ENCODE measurements at places on chromosomes 4 and X.

DNA sequence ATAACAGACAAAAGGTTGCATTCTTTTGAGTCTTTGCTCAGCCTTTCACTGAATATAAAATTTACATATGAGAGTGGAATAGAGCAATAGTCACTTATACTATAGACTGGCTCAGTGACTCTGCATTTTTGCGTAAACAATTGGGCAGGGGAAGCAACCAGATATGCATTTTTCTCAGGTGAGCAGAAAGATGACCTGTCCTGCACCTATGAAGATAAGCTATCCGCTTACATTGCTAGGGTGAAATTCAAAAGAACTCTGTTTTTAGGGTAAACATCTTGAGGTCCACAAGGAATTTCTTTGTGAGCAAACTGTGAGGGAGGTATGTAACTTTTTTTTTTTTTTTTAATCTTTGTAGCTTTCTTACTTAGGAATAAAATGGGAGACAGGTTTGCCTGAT lies 602.4 kb upstream of the PRKX start:
- DNase-seq, result no peak

GRCh38 chr4:125398263-125399002 lies 83.7 kb downstream of the FAT4 start:
- no peak for DNase-seq

DNA sequence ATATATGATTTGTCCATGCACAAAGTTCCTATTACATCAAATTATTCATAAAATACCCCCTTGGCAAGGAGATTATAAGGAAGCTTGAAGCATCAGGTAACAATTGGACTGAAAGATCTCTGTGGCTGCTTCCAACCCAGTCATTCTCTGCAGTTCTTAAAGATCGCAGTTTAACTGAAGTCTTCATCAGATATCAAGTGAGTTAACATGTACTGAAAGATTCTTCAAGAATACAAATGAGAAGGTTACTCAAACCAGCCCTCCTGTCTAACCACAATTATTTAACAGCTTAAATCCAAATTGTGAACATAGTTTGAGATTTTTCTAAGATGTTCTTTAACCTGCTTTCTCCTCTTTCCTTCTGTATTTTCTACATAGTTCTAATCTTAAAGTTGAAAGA lies 56.1 kb downstream of the SLC10A7 start:
- no peak for DNase-seq

DNA sequence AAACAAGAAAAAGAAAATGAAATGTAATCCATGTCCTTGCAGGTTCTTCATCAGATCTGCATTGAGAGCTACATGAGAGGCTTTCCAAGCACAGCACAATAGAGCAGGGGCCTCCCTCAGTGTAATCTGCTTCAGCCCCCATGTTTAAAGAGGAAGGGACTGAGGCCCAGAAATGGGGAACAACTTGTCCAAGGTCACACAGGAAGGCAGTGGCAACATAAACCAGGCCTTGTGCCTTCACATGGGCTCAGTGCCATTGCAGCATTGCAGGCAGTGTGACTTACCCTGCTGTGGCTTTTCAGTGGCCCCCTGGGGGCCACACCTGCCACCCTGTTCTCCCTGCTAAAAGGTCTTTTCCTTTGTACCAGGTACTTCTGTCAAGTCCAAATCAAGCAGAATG lies 20.9 kb upstream of the CD99L2 start:
- DNase-seq, result no peak

DNA sequence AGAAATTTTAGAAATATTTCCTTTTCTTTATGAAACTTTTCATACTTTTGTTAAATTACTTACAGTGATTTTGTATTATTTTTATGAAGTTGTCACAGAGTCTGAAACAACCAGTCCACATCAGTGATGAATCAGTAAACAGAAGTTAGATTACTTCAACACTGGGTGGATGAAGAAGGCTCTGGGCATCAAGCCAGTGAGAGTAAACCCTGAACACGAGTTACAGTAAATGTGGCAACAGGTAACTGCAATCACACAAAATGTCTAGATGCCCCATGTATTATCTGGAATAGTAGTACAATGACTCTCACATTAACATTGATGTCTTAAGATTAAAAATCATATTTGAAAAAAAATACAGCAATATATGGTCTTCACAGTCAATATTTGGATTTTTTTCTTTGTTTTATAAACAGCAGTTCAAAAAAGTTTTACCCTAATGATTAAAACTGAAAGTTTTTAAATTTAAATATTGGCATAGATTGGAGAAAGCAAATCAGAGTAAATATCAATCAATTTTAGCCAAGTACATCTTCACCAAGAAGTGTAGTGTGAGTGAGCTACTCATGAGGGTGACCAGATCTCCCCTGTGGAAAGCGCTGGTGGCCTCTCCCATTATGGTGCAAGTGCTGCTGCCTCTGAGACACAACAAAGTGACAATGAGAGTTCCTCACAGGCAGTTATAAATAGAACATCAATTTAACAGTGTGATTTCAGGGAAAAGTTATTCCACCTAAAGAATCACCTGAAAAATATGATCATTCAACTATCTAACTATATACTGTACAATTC lies 63.2 kb upstream of the UGT2B7 start:
- DNase-seq, result no peak

DNA sequence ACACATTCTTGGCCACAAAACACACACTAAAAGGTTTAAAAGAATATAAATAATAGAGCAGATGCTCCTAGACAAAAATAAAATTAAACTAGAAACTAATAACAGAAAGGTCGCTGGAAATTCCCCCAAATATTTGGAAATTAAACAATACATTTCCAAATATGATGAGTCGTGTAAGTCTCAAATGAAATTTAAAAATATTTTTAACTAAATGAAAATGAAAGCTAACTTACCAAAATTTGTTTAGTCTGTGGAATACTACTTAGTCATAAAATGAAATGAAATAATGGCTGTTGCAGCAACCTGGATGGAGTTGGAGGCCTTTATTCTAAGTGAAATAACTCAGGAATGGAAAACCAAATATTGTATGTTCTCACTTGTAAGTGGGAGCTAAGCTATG lies 20.6 kb upstream of the GUCY1A1 start:
- DNase-seq, result no peak

GRCh38 chr4:96598465-96598864 lies 758.6 kb downstream of the PDHA2 start:
- DNase-seq, result no peak

DNA sequence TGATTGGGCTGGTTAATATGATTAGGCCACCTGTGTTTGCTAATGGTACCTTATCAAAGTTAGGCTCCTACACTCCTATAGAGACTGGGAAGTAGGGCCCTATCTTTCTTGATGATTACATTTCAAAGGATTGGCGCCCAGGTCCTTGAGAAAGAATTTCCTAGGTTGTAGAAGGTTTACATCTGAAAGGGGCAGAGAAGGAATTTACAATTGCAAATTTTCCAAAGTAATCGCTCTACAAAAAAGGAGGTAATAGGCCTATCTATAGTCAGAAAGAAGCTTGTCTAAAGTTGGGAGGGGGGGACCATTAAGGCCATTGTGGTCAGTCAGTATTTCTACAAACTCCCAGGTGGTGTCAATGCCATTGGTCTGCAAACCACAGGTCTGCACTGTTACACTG lies 638.4 kb downstream of the IL1RAPL1 start:
- no peak for DNase-seq

GRCh38 chr4:152691761-152692160 lies 12.0 kb upstream of the TMEM154 start:
- no peak for DNase-seq

- DNase-seq, result no peak
Measured at GRCh38 chrX:45187731-45188130, 12.9 kb downstream of the DIPK2B start.

GRCh38 chr4:164485136-164485535 lies 268.8 kb upstream of the SMIM31 start:
- DNase-seq, result no peak

DNA sequence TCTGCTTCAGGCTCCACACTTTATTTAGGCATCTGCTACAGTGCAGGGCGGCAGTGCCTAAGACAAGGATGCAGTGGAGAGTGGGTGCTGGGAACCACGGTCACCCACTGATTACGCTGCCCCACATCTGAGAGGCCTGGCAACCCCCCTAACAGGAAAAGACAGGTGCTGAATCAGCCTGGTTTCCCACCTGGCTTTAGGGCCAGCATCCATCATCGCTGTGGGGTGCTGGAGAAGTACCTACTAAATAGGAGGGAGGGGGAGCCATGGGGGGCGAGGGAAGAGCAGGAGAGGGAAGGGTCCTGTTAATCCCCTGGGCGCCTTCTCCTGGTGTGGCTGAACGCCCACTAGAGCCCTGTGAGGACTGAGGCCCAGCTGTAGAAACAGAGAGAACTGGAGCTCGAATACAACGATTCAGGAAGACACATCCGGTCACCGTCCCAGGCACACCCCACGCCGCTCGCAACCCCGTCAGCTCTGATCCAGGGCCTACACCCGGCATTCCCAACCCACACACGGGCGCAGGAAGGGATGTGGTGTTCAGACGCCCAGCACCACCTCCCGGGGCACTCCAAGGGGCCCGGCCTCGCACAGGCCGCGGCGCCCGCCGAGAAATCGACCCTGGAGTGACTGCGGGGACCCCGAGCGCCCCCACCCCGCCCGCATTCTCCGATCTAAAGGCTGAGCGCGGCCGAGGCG lies 554 bp downstream of the DCTD start:
- DNase-seq, result peak; percentile 91

DNA sequence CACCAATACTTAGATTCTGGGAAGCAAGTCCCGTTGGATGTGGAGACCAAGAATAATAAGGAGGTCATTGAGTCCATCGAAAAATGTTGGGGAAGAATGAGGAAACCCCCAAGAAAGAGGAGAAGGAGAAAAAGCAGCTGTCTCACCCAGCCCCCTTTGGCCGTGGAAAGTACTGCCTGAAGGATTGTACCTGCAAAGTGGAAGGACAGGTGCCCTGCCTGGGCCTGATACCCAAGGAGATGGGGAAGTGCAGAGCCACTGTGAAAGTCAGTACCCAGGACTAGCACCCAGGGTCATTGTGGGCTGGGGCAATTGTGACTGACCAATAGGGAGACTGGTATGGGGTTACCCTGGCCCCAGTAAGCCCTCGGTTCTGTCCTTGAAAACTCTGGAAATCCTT lies 13.8 kb upstream of the CFAP299 start:
- DNase-seq, result peak; percentile 47

DNA sequence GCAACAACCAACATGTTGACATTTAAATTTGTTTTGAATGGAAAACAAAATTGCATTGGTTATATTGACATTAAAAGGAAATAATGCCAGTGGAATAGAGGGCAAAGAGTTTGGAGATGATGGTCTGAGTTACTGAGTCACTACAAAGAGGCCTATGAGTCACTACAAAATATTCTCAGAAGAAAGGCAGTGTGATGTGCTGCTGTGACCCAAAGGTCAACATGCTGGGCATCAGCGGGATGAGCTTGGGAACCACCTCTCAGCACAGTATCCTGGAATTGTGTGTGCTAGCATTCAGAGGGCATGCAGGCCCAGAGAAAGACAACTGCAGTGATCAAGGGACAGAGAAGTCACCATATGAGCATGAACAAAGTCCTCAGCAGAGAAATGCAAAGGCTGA lies 2.8 kb downstream of the CMC4 start:
- DNase-seq, result no peak

DNA sequence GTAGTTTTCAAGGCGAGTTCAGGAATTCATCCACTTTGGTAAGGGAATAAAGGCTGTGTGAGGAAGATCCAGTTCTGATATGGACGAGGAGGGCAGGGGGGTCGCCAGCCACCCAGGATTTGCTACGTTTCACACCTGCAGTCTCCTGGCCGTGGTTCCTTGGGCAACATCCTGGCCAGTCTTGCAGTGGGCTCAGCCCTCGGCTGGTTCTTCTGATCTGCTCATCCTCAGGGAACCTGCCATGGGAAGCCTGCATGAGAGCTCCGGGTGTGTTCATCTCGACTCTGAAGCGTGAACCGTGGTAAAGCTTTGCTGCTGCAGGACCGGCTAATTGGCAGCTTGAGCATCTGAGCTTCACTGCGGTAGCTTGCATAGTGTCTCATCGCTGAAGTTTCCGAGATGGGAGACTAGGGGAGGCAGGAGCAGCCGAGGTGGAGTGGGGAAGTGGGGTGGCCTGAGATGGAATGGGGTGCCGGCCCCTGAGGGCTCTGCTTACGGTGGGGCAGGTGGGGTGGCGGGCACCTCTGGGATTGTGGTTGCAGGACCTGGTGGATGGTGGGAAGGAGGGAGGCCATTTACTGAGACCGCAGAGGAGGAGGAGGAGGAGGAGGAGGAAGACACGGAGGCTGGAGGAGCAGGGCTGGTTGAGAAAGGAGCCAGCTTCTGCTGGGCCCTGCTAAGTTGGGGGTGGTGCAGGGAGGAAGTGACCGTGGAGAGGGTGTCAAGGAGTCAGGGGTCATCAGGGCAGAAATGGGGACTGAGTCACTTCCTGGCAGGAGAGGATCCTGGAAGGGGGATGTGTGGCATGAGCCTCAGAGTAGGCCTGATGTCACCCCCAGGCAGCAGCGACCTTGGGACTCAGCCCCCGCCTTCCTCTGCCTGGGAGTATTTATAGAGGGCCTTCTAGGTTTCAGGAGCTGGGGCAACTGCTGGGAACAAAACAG lies 213.1 kb upstream of the PSAPL1 start:
- peak; percentile 77 for DNase-seq

GRCh38 chrX:57915680-57916079 lies 5.4 kb upstream of the ZXDA start:
- DNase-seq, result no peak
